Upper lobe of left lung (tissue), 6 donors: ENCODE measurements at places on chromosomes 7 and 10. TPM values are rescaled to one million over a fixed set of nuclear protein-coding genes. Genes with fewer than 3 reads are reported as not detected.

GRCh38 chr7:7799138-7799537 is 80.7 kb upstream of the RPA3 start:
- H3K4me3 ChIP-seq = no peak overlapping the region
- H3K36me3 ChIP-seq = no peaks in the 10 kb centered on the region
- no peak for DNase-seq
- H3K27ac ChIP-seq = no peak overlapping the region

DNA sequence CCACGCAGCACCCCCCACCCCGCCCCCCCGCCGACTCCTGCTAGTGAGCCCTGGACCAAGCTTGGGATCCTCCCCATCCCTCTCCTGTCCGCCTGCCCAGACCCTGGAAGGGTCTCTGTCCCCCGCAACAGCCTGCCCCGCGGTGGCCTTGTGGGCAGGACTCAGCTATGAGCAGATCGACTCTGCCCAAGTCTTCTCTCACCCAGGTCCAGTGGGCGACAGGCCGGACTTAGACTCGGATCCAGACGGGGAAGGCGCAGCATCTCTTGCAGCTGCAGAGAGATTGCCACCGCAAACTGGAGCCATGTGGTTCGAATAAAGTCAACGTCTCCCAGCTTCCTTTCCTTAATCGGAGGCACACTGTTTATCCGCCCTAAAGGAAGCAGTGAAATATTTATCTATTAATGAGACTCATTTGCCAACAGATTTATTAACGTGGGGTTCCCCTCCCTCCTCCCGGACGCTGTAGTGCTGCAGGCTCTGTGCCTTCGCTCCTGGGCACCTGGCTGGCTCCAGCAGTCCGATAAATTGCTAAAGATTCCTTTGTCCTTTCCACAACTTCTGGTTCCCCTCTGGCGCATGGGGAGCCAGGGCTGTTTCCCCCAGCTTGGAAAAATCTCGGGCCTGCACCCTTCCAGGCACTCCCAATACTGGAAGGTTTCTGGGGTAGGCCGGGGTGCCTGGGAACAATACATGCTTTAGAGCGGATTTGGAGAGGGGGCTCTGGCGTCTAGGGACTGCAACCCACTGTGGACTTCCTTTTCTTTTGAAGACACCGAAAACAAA is 634 bp upstream of the HOXA7 start:
- H3K4me1 ChIP-seq = peaks cover 52% of the 10 kb centered on the region
- peak overlapping the region; percentile 82 for H3K27ac ChIP-seq

DNA sequence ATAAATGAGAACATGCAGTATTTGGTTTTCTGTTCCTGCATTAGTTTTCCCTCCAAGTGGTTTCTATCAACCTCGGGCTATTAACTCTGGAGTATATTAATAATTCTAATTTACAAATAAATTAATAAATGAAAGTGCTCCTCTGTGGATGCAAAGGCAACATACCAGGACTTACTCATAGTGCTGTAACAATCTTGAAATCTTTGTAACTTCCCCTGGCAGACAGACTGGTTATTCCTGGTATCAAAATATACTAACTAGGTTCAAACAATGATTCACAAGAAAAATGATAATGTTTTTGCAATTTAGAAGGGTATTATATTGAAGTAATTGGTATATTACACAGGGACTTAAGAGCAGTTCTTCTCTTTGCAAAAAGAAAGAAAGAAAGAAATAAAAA is 177.2 kb downstream of the FANK1 start:
- no peak overlapping the region for H3K27ac ChIP-seq
- H3K36me3 ChIP-seq = no peaks in the 10 kb centered on the region
- no peak overlapping the region for H3K4me3 ChIP-seq
- no peaks in the 10 kb centered on the region for H3K4me1 ChIP-seq

GRCh38 chr10:100979791-100980272 is 7.5 kb downstream of the MRPL43 start:
- no peak overlapping the region for H3K4me3 ChIP-seq
- no peaks in the 10 kb centered on the region for H3K27me3 ChIP-seq
- no peaks in the 10 kb centered on the region for H3K4me1 ChIP-seq
- H3K36me3 ChIP-seq = peaks cover 10% of the 10 kb centered on the region
- no peak overlapping the region for H3K27ac ChIP-seq

Gene PPP1R17
- total RNA-seq = not detected

Gene UPF2
- total RNA-seq = 16.0 TPM
